ELR (cell line): ENCODE measurements at places on chromosomes 5 and 9.

DNA sequence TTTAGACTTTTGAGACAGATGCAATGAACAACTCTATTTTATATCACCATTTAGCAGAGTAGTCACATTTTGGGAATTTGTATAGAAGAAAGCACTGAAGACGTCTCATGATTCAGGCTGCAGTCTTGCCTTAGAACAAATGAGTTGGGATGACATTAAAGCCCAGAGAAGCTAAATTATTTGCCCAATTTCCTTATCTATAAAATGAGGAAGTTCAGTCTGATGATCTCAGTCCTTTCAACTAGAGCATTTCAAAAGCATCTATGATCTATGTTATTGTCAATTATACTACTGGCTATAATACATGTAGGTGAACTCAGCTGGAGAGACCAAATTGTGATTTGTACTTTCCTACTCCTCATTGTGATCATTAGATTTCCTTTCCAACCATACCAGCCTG, 154.1 kb downstream of the OSTF1 start:
- DNase-seq = no peak

- no peak for DNase-seq
Observed at GRCh38 chr5:172145870-172146747, 41.9 kb downstream of the STK10 start.

DNA sequence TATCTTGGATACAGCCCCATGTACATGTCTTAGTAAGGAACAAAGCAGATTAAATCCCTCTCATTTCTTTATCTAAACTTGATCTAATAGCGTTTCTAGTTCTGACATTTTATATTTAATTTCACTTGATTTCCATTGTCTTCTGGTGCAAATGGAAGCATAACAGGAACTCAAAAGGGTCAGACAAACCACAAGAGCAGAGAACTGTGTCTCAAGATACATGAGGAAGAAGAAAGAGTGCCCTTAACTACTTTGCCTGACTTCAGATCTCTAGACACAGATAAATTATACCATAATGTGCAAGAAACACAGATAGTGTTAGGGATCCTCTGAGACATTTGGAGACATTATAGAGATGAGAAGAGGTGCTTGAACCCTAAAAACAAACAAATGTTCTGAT, 20.7 kb upstream of the STX17 start:
- no peak for DNase-seq

- DNase-seq = no peak
Observed at GRCh38 chr5:17761326-17761725, 127.1 kb downstream of the TAF11L14 start.

DNA sequence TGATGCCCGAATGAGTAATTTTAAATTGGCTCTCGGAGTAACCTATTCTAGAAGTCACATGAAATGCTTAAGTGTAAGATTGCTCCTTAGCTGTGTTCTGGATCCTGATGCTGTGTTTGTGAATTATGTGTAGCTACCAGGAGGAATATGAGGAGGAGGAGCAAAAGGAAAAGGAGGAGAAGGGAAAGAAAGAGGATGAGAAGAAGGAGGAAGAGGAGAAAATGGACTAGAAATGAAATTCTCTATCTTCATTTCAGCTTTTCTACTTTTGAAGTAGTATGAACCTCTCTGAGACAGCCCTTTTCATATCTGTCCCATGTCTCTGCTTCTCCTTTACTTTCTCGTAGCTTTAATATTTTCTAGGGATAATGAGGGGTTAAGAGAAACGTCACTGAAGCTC, 119.4 kb upstream of the ACTBL2 start:
- DNase-seq = no peak

DNA sequence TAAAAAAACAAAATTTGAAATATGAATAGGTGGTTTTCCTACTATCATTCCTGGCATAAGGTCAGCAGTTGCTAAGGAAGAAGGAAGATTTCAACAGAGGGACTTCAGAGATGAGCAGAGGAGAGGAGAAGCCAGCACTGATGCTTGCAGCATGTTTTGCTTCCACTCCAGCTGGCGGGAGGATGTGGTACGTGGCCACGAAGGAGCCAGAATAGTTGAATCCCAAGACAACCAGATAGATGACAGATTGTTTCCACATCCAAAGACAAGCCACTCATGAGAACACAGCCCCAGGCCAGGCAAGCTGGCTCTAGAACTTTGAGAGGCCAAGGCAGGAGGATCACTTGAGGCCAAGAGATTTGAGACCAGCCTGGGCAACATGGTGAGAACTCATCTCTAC, 15.1 kb downstream of the TIMD4 start:
- DNase-seq = no peak

DNA sequence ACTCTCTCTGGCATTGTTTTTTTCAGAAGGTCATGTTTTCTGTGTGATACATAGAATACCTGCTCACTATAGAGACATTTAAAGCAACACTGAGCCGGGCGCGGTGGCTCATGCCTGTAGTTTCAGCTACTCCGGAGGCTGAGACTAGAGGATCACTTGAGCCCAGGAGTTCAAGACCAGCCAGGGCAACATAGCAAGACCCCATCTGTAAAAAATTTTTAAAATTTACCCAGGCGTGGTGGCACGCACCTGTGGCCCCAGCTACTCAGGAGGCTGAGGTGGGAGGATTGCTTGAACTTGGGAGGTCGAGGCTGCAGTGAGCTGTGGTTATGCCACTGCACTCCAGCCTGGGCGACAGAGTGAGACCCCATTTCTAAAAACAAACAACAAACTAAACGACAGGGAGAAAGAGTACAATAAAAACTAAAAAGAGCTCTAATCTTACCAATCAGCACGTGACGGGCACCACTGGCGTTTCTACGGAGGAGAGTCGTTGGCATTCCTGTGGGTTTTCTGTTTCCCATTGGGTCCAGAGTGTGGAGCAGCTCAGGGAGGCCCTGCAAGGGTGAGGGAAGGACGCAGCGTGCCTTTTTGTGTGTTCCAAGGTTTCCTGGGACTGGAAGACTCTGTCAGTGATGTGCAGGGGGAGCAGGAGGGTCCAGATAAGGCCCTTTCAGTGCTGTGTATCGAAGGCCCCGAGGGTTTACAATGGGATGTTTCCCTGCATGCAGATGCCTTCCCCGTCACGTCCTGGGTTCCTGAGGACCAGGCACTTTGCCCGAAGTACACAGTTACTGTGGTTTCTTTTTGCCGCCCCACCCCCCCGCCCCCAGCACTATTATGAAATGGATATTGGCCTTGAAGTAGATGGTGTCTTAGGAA, 7.2 kb upstream of the RNU6ATAC start:
- DNase-seq = peak; percentile 61

DNA sequence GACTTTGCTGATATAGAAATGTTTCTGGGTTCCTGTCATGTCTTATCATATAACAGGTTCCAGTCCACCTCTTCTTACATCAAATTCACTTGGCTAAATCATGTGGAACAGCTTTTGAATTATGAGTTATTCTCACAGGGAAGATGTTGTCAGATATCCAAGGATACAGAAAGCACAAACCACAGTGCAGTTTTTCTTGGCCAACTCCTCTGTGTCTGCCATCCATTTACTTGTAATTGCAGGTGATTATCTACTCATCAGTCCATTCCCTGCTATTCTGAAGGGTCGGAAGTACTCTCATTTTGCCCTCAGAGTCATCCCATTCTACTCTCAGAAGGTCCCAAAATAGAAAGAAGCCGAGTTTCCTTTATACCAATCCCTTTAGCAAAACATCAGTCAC, 10.0 kb downstream of the MARCHF11 start:
- DNase-seq = no peak

DNA sequence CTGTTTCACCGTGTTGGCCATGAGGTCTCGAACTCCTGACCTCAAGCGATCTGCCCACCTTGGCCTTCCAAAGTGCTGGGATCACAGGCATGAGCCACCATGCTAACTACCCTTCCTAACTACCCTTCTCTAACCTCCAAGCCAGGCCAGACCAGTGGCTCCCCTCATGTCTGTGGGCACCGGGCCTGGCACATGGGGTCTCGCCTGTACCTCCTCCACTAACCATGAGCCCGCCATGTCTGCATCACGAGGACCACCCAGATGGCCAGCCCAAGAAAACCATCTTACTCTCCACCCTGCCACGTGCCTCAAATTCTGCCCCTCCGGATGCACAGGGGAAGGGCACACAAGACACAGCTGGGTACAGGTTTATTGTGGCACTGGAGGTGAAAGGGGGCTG, 9.6 kb upstream of the DBN1 start:
- DNase-seq = no peak

DNA sequence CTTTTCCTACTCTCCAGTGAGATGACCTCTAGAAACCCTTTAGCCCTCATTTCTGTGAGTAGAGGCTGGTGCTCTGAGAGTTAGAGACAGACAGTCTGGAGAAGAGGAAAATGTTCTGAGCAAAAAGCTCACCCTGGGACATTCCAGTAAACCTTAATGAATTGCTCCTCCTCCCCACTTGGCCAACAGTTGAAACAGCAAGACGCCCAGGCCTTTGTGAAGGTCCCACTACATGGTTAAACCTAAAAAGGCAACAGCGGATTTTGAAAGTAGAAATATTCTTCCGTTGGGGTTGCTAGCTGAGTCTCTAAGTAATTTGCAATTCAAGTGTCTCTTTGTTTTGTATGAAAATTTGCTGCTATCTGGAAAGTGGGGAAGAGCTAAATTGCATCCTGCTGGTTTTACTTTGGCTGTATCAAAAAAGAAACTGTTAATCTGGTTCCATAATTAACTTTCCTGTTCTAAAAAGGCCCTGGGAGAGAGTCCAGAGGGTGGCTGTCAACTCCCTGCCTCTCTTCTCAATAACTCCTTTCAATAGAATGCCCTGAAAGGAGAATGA, 63.8 kb downstream of the ATP10B start:
- no peak for DNase-seq

DNA sequence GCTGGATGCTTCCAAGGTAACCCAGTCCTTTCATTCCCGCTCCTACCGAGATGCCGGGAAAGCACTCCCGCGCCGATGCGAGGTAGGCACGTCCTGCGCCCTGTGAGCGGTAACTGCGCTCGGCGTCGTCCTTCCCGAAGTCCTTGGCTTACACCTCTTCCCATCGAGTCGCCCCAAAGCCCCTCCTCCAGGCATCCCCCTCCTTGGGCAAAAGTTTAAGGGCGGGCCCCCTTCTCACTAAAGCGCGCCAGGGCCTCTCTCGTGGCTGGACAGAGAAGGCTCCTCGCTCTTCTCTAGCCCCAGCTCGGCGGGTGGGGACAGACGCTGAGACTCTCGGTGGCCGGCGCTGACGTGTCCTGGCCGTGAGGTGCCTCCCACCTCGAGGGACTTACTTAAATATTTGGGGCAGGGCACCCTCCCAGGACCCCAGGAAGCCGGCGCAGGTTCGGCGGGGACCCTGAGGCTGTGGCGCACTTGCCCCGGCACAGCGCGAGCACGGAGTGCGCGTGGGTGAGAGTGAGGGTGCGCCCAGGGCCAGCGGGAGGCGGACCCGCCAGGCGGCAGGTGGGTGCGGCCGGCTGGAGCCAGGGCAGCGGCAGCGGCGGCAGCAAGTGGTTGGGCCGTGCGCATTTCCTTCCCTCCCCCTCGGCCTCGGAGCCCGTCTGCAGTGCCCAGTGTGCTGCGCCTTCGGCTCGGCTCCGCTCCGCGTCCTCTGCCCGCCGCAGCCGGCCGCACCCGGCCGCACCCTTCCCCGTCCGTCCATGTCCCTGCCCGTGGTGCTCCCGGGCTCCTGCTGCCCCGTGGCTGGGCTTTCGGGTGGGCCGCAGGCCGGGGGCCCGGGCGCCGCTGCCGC, at the start of gene ENTREP1:
ENTREP1 (plus strand) TSS at position 667 of the 853 bp plus-strand sequence; CDS start at position 762, 95 bp downstream.
- peak; percentile 48 for DNase-seq

- peak; percentile 80 for DNase-seq
Observed at GRCh38 chr9:112535811-112536210, 49.2 kb downstream of the KIAA1958 start.

DNA sequence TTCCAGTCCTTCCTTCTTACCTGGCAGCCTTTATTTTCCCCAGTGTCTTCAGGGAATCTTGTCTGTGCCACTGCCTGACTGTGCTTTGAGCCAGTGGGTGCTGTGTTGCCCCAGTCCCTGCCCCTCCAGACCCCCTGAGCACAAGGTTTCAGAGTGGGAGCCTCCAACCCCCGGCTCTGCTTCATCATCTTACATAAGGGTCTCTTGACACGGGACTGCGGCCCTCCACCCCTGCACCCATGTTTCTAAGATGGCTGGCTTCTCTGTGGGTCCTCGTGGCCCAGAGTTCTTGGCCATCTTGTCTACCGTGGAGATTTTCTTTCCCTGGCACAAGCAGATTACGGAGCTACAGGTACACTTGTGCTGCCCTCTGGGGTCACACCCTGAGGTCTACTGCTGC, 194.1 kb downstream of the CACNA1B start:
- no peak for DNase-seq

DNA sequence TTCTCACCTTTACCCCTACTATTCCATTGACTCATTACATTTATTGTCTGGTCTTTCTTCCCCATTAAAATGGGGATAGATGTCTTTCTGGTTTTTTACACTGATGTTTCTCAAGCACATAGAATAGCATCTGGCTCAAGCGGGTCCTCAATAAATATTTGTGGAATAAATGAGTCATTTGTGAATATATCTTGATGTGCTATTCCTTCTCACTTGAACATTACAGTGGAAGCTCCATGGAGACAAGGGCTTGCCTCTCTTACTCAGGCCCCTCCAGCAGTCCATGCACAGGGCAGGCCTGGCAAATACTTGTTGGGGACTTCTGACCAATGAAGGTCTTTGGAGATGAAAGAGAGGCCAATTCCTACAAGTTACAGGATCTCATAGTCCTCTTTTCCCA, 151.7 kb upstream of the TAS2R1 start:
- peak; percentile 42 for DNase-seq

DNA sequence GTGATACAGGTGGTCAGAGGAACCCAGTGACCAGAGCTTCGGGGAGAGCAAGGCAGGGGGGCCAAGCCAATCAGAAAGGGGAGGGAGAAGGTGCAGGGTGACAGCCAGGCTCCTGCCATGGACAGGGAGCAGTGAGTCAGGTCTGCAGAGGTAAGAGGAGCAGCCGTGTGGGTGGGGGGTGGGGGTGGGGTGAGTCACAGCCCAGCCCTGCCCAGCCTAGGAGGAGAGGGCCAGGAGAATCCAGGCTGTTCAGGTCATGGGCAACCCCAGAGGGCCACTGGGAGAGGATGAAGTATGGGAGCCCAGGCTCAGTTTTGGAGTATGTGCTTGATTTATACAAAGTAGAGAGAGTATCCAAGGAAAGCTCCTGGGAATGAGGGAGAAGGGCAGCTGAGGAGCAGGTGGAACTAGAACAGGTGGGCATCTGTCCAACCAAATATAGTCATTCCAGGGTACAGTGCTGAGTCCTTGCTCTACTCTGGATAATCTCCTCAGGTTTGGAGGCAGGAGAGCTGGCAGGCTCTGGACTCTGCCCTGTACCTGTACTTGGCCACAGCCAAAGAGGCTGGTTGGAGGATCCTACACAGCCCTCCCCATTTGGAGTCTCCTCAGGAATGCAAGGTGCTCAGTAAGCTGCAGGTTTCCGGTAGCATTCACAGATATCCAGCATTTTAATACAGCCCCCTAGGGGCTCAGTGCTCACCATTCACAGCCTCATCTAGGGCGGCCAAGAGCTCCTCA, 1.6 kb downstream of the HBEGF start:
- DNase-seq = peak; percentile 83

- DNase-seq = no peak
Observed at GRCh38 chr5:56070851-56071465, 76.2 kb upstream of the IL6ST start.
